ENCODE measurements at places on chromosomes 6 and 20. TPM values are rescaled to one million over a fixed set of nuclear protein-coding genes. Genes with fewer than 3 reads are reported as not detected.

Gene RIMS1
- total RNA-seq, result not detected

Gene ZSCAN16
- total RNA-seq, result 6.6 TPM

Gene MOG
- not detected for total RNA-seq

Gene PHF1
- total RNA-seq, result 38.5 TPM

Gene PPP1R14C
- 0.15 TPM for total RNA-seq

Data from T-helper 1 cell treated with Interleukin-12 subunit alpha and Interleukin-12 subunit beta and Interleukin-4 antibody, amounts not matched to agents 30 ng/mL and 1 ng/mL, for 36 hours (primary cell).